ENCODE measurements at places on chromosomes 7 and 10. TPM values are rescaled to one million over a fixed set of nuclear protein-coding genes. Genes with fewer than 3 reads are reported as not detected.

The EPO gene
- total RNA-seq: not detected

The UFSP1 gene
- 8.3 TPM for total RNA-seq

The EPHB6 gene
- 0.72 TPM for total RNA-seq

The ARHGEF35 gene
- total RNA-seq: 12.5 TPM

The CPED1 gene
- 0.96 TPM for total RNA-seq

The ARID5B gene
- 8.3 TPM for total RNA-seq

The SFMBT2 gene
- total RNA-seq: under 0.01 TPM

The UMAD1 gene
- 10.4 TPM for total RNA-seq

The LGI1 gene
- not detected for total RNA-seq

The PLXNA4 gene
- not detected for total RNA-seq

The SMARCD3 gene
- total RNA-seq: 6.8 TPM

The LMBR1 gene
- 47.0 TPM for total RNA-seq

The ZNF727 gene
- under 0.01 TPM for total RNA-seq

The PLCE1 gene
- total RNA-seq: 0.85 TPM

The EBF3 gene
- not detected for total RNA-seq

The ANKRD7 gene
- total RNA-seq: 0.85 TPM

The MBL2 gene
- not detected for total RNA-seq

The PON1 gene
- total RNA-seq: not detected

The PRKCQ gene
- 2.3 TPM for total RNA-seq

The FAM237B gene
- total RNA-seq: not detected

The H2BK1 gene
- total RNA-seq: not detected

The FAM25C gene
- not detected for total RNA-seq

The EXOC6 gene
- total RNA-seq: 63.9 TPM

The EPDR1 gene
- 20.0 TPM for total RNA-seq

The CRHR2 gene
- not detected for total RNA-seq

The DPYSL4 gene
- 1.2 TPM for total RNA-seq

The ANKRD30A gene
- not detected for total RNA-seq

The C10orf67 gene
- not detected for total RNA-seq

The OR2A42 gene
- total RNA-seq: not detected

The ASIC3 gene
- not detected for total RNA-seq

The PDZD7 gene
- total RNA-seq: 2.4 TPM

The WNT8B gene
- not detected for total RNA-seq

The SMKR1 gene
- total RNA-seq: 0.24 TPM

The KIF20B gene
- 4.0 TPM for total RNA-seq

The FKBP6 gene
- total RNA-seq: not detected

The IGF2BP3 gene
- total RNA-seq: 7.5 TPM

The ERV3-1 gene
- total RNA-seq: 9.0 TPM

The FOXP2 gene
- total RNA-seq: 5.8 TPM

The FXYD4 gene
- total RNA-seq: not detected
